ENCODE measurements at places on chromosomes 7 and 10. TPM values are rescaled to one million over a fixed set of nuclear protein-coding genes. Genes with fewer than 3 reads are reported as not detected.

CTAGE8 gene
- total RNA-seq: not detected

ACBD7 gene
- total RNA-seq: 15.0 TPM

GJC3 gene
- not detected for total RNA-seq

CPA2 gene
- not detected for total RNA-seq

CAV2 gene
- not detected for total RNA-seq

NRCAM gene
- not detected for total RNA-seq

ZDHHC4 gene
- total RNA-seq: 92.7 TPM

AMZ1 gene
- total RNA-seq: 2.9 TPM

CLCN1 gene
- not detected for total RNA-seq

HOXA1 gene
- 8.2 TPM for total RNA-seq

All from OCI-LY7 (cell line).